ENCODE measurements at places on chromosomes 7 and 10.

DNA sequence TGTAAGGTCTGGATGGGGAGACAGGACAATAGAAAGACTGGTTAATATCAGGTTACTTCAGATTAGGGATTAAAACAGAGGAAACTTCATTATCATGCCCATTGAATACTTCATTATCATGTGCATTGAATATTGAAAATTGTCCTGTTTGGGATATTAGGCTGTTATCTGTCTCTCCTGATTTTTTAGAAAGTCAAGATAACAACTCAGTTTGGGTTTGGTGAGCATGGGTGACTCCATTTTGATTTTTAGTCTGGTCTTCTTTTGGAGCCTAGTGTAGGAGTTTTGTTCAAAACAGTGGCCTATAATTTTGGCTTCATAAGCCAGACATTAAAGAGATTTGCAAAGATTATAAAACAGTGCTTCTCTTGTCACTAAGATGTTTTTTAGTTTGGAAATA, 95.5 kb downstream of the ADK start:
- no peak for DNase-seq

DNA sequence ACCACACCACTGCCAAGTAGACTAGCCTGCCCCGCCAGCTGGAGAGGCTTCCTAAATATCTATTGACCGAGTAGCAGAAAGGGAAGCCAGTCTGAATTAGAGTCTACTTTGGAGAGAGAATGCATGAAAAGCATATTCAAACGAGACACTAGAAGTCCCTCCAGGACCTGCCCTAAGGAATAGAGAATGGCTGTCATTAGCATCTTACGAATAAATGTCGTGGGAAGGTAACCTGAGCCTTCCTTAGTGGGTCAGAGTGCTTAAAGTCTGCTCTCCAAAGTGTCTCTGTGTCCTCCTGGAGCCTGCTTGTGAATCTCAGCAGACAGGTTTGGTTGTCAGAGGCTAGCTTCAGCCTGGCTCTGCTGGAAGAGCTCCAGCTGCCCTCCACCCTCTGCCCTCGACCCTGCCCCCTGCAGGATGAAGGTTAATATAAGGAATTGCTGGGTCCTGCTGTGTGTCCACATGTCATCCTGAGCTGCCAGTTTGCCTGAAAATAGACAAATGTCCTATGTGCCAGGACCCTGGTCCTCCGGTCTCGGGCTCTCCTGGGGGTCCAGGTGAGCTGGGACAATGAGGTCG, 33.4 kb downstream of the FAM241B start:
- no peak for DNase-seq

GRCh38 chr7:75054744-75055143, 18.9 kb downstream of the RCC1L start:
- DNase-seq = no peak

- DNase-seq = no peak
Observed at GRCh38 chr7:18059171-18059570, 31.5 kb upstream of the PRPS1L1 start.

- DNase-seq = no peak
Observed at GRCh38 chr7:20201380-20201779, 15.8 kb downstream of the MACC1 start.

DNA sequence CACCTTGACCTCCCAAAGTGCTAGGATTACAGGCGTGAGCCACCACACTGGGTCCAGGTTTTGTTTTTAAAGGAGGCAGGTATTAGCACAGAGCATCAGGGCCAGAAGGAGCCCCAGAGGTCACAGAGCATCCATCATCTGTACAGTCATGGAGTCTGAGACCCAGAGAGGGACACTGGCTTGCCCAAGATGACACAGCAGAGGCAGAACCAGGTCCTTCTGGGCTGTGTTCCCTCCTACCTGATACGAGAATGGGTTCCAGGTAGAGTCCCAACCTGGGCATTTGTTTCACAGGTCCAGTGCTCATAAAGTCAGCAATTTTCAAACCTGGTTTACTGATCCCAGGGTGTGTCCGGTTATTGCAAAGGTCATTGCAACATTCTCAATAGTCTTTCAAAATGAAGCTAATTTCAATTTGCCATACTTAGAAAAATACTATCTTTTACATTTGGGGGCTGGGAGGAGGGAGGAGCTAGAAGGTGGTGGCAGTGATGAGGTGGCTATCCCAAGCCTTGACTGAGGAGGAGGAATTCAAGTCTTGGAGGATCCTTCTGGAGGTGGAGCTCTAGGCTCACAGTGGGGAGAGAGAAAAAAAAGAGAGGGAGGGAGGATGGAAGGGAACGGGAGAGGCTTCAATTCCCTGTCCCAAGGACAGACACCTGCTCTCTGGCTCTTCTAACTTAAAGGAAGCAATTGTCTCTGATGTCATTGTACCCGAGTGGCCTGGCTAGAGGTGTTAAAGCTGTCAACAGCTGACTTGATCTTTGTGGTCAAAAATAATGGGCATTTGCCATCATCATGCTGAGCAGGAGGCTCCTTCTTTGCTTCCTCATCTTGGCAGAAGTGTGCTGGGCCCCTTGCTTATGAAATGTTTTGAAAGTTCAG, 8.1 kb downstream of the MXI1 start:
- DNase-seq = no peak

Measured in stimulated activated CD8-positive, alpha-beta memory T cell treated with anti-CD3 and anti-CD28 coated beads, Interleukin-7, amount 100 ng/mL, for 1 hour (primary cell).